ENCODE measurements at places on chromosomes 3 and 15.

- no peak for DNase-seq
These were observed at the start of gene ALDH1A2 for GRCh38 chr15:58065445-58066041. Gene ALDH1A2, minus strand, starts transcription at chr15:58065711. Its CDS starts 61 bp downstream, at chr15:58065650.

GRCh38 chr3:47228088-47228487 lies 54.5 kb downstream of the KIF9 start:
- no peak for DNase-seq

DNA sequence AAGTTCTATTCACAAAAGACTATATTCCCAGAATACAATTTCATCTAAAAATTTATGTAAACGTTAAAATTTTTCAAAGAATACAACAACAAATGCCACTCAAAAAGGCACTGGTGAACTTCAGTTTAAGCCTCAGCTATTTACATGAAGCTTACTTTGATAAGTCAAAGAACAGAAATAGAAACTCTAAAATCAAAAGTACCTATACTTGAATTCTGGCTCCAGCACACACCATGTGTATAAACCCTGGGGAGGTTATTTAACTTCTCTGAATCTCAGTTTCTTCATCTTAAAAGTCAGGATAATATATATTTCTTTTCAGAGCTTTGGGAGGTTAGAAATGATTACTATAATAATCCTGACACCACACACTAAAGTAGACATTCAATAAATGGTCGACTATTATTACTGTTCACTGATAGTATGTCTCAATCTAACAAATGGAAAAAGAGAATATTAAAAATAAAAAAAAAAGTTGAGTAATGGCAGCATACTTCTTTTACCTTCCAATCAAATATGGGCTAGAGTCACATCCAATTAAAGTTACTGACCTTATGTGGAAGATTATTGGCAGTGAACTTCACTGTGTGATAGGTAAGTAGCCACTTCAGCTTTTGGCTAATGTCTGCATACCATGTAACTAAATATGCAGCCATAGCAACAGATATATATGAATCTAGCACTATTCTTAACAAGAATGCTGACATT lies 248.4 kb downstream of the ISL2 start:
- DNase-seq: no peak

GRCh38 chr3:132029182-132029902 lies 5.5 kb downstream of the CPNE4 start:
- peak; percentile 46 for DNase-seq

DNA sequence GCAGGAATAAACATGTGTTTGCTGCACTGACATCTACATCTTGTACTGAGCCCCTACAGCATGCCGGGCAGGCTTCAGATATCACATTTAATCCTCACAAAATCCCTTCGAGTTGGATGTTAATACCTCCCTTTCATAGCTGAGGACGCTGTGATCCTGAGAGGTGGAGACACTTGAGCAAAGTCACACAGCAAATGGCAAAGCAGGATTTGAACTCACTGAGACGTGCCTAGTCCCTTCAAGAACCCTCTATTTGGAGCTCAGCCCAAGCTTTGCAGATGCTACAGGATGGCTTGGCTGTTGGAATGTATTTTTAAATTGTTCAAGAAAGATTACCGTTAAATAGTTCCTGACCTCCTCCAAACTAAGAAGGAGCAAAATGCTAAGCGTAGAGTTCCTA lies 64.6 kb upstream of the SLC6A6 start:
- no peak for DNase-seq

DNA sequence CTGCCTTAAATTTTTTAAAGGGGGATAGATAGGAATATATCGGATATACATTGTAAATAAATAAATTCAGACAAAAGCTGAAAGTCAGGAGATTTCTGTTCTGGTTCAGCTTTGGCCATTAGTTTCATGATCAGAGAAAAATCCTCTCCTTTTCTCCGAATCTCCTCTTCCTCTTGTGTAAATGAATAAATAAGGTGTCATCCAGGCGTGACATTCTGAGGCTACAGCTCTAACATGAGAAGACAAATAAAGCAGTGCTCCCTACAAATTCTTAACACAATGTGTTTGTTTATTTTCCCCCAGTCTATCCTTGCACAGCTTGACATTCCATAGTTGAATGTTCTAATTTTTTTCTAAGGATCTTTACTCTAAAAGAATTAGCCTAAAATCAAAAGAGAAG lies 9.4 kb upstream of the MB21D2 start:
- DNase-seq: no peak

- DNase-seq: no peak
These were observed 4.6 kb upstream of the ALCAM start for GRCh38 chr3:105362021-105362665.

GRCh38 chr3:25427942-25428788 lies at the start of gene RARB:
Gene RARB, plus strand, starts transcription at chr3:25428263. Its CDS starts 469 bp downstream, at chr3:25428732.
- DNase-seq: peak; percentile 97

DNA sequence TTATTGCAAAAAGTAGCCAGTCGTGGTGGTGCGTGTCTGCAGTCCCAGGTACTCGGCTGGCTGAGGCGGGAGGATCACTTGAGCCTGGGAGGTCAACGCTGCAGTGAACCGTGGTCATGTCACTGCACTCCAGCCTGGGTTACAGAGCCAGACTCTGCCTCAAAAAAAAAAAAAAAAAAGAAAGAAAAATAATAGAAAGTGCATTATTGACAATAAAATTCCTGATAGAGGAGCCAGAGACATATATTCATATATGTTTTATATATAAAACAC lies 43.6 kb upstream of the PYDC2 start:
- no peak for DNase-seq

DNA sequence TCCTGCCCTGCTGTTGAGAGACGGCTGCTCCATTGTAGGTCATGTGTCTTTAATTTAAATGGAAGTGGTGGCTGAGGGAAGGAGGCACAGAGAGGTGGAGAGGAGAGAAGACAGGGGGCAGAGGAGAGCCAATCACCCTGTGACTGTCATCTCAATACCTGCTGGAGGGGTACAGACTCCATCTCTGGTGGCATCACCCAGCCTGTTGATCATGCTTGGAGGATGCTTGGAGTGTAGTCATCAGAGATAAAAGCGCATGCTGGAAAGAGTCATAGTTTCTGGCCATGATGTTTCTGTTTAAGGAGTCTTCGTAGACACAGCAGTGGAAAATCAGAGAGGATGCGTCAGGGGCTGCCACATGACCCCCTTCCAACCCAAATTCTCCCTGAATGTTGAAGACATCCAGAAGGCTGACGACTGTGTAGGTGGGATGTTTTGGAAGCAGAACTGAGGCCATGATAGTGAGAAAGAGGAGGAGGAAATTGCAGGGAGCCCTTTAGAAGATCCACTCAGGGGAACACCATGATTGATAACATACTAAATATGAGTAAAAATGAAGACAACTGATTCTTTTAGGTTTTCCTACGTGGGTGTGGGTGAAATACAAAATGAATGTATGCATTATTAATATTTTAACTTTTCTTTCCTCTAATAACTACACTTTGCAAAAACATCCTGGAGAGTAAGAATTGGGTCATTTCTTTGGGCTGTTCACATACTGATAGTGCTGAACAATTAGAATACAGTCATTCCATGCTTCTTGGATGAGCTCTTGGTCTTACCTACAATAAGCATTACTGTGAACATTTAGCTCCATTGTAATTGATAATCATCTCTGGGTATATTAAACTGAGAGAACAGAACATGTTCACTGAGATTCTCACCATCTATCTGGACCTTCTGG lies 210.6 kb upstream of the ATP10A start:
- DNase-seq: no peak

- DNase-seq: no peak
These were observed 13.1 kb upstream of the LRRC2 start for GRCh38 chr3:46578973-46579755.

DNA sequence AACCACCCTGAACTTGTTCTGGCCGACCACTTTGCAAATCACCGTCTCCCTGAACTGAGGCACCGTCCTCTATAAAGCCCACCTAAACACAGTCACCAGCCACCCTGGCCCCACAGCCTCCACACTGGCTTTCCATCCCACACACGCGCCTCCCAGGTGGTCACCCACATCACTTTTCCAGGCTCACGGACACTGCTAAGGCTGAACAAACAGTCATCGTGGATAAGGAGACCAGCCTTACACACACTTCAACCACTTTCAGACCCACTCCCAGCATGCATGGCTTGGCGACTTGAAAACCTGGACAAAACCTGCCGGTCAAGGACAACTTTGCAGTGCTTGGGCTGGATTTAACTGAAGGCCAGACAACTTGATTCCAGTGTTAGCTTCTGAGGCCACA lies 8.4 kb downstream of the CHSY1 start:
- DNase-seq: no peak

DNA sequence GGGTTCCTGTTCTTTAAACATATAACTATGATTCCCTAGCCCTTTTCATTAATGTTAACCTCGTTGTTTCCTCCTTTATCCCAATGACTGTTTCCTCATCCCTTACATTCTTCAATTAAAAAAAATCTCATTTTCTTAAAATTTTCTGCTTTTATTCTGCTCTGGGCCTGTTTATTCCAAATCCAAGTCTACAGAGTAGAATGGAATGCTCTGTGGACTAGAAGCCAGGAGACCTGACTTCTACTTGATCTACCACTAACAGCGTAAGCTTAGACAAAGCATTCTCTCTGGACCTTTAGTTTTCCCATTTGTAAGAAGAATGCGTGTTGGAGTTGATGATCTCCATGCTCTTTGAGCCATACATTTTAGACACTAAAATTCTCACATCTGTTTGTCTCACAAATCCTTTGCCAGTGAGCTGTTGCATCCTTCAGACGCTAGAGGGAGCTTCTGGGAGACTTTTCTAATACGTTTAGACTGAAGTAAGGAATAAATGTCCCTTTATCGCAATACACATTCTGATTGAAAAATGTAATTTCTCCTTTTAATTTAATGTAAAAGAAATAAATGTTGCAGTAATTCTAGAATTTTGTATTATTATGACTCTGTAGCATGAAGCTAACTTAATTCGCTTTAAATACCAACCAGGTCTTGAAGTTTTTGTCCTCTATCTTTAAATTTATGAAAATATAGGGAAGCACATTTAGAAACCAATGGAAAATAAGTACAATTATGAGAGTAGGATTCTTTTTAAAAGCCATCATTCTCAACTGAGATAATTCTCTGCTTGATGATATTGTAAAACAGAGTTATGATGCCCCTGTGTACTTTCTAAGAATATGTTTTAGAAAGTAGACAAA lies 21.7 kb upstream of the GMNC start:
- peak; percentile 27 for DNase-seq

DNA sequence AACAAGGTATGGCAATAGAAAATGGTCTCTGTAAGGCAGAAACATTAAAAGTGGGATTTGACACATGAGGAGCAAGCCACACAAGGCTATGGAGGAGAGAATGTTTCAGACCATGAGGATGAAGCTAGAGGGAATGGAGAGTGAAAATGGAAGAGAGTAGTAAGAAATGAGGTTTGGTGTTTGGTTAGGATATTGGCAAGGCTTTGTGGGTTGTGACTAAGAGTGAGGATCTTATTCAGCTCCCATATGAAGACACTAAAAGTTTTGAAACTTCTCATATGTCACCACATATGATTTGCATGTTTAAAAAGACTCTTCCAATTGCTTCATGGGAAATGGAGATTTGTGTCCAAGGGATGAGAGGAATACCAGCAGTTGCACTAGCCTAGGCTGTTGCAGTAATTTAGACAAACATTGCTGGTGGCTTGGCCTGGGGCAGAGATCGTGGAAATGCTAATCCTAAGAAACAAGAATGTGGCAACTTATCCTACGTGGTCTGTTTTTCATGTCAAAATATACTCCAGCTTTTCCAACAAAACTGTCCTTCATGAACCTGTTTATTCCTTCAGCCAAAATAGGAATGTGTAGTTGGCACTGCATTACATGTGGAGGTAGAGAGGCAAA lies 749.0 kb downstream of the PDCD6IP start:
- DNase-seq: no peak

DNA sequence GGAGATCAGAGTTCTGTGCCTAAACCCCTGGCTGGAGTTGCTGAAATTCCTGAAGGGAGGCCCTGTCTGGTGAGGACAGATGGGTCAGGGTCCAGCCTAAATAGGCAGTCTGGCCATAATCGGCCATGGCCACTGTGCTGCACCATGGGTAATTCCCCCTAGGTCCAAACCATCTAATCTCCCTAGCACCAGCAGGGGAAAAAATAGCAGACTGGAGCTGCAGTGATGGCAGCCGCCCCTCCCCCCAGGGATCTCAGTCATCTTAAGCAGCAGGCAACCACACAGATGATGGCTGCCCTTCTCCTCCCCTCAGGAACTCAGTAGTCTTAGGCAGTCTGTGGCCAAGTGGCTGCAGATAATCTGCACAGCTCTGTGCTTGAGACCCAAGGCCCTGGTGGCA lies 68.4 kb upstream of the CD96 start:
- DNase-seq: no peak

DNA sequence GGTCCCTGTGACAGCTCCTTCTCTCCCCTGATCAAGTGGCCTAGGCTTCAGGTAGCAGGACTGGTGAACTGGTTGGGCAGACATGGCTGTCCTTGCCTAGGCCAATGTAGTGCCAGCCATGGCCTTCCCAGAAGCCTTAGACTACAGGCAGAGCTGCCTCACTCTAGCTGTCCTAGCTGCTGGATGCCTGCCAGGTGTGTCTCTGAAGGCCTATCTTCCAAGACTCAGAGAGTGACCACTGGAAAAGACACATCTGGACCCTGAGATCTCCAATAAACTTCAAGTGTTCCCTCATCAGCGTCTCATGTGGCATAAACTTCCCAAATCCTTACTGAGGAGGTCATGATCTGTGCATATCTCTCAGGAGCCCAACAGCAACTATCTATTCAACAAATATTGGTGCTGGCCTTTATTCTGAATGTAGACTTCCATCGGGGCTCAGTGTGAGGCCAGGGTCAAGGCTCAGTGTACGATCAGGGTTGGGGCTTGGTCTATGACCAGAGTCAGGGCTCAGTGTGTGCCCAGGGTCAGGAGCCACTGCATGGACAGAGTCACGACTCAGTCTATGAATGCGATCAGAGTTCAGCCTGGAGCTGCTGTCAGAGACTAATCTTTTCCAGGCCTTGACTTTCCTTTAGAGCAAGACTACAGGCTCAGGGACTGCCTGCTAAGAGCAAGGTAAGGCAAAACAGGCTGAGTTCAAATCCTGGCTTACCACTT lies 36.5 kb upstream of the INSYN1 start:
- no peak for DNase-seq

DNA sequence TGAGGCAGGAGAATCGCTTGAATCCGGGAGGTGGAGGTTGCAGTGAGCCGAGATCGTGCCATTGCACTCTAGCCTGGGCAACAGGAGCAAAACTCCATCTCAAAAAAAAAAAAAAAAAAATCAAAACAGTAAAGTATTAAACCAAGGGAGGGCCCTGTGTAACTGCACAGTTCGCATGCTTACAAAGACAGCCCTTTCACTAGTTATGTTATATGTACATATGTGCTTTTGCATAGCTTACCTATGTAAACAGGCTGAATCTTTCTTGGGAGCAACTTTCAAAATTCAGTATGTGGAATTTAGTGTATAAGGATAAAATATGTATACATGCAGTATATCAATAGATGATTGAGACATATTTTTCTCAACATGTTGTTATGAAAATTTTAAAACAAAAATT lies 16.1 kb upstream of the SLMAP start:
- DNase-seq: no peak

GRCh38 chr3:184582646-184583577 lies 21.3 kb downstream of the EPHB3 start:
- no peak for DNase-seq

DNA sequence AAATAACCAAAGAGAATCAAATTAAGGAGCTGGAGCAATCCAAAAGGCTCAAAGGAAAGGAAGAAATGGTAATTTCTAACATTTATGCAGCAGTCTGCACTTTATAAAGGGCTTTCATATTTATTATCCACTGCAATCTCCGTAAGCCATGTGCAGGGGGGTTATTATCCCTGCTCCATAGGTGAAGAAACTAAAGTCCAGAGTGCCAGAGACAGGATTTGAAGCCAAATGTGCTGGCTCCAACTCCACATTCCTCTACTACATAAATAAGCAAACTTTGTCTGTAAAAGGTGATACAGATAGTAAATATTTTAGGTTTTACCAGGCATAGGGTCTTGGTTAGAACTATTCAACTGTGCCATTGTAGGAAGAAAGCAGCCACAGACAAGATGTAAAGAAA lies 221.4 kb downstream of the MINAR1 start:
- no peak for DNase-seq

All from left renal pelvis (tissue), 4 donors.